AG09309 (cell line): ENCODE measurements at places on chromosomes 2 and 18.

- no peak for DNase-seq
Observed at GRCh38 chr18:33749834-33750233, 171.8 kb downstream of the ASXL3 start.

DNA sequence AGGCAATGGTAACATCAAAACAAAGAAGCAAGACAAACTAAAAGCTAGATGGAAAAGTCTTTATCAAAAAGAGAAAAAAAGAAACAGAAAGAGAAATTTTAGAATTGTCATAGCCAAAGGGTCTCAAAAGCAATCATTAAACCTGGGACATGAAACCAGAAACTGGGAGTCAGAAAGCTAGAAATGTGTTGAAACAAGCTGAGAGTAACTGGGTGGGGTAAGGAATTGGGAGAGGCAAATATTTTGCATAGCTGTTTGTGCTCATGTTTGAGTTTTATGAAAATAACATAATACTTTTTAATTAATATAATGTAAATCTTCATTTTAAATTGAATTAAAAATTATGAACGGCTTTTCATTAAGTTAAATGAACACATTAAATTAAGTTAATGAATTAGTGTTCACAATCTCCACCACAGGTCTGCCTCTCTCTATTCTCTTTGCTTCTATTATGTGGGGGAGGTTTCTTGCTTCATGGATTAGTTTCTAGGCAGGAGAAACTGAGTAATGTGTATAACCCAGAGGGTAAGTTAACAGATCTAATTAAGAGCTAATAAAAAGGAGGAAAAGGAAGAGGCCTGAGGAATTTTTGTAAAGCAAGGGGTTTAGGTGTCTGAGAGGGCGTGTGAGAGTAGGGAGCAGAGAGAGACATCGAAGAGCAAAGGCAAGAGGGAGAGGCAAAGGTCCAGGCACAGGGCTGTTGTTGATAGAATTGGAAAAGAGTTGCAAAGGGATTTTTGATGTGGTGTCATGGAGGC lies 20.0 kb upstream of the SERPINB2 start:
- DNase-seq = no peak

GRCh38 chr2:88892207-88892606 lies 200.7 kb downstream of the RPIA start:
- no peak for DNase-seq

DNA sequence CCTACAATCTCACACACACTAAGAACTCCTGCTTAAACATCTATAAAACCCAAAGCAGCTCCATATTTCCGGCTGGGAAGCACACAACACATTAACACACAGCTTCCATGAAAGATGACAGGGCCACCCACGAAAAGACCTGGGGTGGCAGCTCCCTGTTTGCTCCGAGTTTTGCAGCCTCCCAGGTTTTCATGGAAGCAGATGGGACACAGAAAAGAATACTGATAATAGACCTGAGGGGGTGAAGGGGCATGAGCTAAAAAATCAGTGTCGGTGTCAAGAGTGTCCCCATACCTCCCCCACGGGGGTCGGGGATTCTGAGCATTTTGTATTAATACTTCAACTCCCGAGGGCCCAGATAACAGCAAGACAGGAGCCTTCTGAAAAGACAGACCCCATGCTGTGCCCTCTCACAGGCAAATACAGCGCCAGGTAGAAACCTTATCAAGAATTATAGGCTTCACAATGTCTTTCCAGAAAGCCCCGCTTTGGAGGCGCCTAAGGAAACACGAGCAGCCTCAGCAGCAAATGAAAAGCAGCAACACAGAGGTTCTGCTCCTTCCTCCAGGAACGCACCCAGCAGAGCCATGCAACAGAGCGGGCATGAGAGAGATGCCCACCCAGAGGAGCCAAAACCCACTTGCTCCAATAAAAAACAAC lies 50.5 kb downstream of the ZNF516 start:
- no peak for DNase-seq

DNA sequence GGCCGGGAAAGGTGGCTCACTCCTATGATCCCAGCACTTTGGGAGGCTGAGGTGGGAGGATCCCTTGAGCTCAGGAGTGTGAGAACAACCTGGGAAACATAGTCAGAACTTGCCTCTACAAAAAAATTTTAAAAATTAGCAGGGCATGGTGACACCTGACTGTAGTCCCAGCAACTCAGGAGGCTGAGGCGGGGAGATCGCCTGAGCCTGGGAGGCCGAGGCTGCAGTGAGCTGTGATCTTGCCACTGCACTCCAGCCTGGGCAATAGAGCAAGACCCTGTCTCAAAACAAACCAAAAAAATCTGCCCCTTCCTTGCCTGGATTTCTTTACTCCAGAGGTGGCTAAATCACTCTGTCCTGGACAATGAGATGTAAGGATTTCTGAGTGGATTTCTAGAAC lies 197.7 kb downstream of the NRP2 start:
- no peak for DNase-seq

GRCh38 chr2:240811346-240812300 lies 8.4 kb downstream of the KIF1A start:
- no peak for DNase-seq

- DNase-seq = no peak
Observed at GRCh38 chr2:218827701-218828476, 3.7 kb downstream of the PRKAG3 start.

GRCh38 chr2:106664669-106665068 lies 177.5 kb downstream of the CD8B2 start:
- DNase-seq = no peak

DNA sequence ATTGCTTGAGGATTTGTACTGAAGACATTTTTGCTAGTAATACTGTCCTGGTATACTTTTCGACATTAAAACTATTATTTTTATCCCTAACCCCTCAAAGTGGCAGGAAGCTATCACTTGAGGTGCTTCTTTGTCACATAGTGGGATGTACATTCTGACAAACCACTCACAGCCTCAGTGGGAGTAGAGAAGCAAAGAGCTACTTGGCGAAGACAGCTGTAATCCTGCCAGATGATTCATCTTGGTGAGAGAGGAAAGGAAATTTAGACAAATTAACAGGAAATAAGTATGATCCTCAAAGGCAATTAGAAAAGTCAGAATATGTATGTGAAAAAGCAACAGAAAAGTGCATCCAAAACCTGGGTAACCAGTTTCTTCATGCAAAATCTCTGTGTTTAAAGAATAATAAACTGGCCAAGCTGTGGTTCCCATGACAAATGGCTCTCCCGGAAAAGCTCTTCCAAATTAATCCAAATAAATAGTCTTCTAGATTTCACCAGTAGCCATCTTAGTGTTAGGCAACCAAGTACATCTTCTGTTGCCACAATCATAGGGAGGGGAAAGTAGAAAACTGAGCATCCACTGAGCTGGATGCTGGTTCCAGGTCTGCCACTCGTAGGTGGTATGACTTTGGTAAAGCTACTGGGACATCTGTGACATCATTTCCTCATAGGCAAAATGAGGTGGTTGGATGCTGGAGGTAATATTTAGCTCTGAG lies 308.0 kb upstream of the LYPD1 start:
- DNase-seq = no peak

DNA sequence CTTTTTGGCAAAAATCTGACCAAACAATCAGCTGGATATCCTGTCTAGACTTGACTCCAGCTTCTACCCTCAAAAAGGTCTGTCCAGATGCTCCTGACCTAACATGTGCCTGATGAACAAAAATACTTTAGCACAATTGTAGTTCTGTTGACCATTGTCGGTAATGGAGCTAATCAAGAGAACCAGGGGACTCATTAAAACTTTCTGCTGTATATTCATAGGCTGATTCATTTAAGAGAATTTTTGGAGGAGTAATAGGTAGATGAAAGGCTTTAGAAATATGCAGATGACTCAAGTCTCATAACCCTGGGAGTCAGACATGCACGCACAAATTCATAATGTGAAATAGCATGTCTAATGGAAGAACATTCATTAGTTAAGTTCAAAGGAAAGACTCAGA lies 514.2 kb downstream of the TXNL1 start:
- DNase-seq = peak; percentile 91

DNA sequence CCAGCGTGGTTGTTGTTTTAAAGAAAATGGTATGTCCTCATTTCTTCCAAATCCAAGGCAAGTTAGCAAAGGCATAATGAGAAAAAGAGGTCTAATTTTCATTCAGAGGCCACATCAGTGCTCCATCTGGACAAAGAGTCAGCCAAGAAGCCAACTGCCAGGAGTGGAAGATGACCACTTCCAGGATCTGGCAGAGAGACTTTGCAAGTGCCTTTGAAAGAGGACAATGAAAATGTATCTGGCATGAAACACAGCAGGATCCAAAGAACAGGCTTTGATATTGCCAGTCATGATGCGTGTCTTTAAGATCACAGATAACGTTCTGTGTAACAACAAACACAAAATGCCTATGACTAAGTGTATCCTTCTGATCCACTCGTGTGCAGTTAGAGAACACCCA lies 82.8 kb downstream of the AFF3 start:
- DNase-seq = no peak

DNA sequence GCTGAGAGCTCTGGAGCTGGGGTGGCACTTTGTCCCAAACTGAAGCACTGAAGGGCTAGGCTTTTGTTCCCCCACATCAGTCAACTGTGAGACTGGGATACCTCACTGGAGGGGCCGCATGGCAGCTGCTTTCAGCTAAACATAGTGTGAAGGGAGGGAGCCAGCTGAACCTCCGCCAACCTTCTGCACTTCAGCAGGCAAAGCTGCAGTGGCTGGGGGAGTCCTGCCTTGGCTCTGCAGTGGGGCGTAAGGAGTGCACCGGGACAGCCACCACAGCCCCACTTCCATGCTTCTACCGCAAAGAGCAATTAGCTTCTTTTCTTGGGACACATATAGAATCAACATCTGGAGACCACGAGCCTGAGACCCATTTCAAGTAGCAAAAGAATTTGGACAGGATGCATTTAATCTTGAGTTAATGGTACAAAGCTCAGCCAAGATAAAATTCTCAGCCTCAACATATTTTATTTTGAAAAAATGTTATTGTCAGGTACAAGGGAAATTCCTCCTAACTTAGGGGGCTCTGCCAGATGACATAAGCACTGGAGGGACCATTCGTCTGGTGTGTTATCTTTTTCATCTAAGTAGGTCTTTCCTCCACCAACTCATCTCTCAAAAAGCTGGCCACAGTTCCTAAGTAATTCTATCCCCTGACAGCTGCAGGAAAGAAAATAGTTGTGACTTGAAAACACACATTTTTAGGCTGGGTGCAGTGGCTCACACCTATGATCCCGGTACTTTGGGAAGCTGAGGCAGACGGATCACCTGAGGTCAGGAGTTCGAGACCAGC lies 25.6 kb upstream of the MYCN start:
- DNase-seq = no peak

- no peak for DNase-seq
Observed at GRCh38 chr2:20205915-20206524, 18.9 kb downstream of the SDC1 start.

DNA sequence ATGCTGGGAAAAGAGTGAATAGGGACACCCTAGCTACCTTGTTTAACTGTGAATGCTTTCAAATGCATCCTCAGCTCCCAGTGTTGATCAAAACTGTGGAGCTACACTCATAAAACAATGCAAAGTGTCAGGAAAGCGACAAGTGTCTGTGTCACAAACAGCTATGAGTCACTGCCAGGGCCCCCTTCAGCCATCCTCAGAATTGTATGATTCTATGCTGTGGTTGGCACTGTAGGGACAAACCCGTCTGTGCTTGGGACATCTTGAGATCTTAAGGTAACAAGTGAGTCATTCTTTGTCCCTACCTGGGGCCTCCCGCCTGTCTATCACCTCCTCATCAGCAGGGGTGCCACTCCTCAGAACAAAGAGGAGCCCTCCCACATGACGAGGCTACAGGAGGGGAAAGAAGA lies 42.4 kb downstream of the KLF7 start:
- DNase-seq = no peak

- no peak for DNase-seq
Observed at GRCh38 chr2:31835450-31835849, 175.4 kb downstream of the MEMO1 start.

- no peak for DNase-seq
Observed at GRCh38 chr2:174635776-174636404, 38.3 kb upstream of the WIPF1 start.

DNA sequence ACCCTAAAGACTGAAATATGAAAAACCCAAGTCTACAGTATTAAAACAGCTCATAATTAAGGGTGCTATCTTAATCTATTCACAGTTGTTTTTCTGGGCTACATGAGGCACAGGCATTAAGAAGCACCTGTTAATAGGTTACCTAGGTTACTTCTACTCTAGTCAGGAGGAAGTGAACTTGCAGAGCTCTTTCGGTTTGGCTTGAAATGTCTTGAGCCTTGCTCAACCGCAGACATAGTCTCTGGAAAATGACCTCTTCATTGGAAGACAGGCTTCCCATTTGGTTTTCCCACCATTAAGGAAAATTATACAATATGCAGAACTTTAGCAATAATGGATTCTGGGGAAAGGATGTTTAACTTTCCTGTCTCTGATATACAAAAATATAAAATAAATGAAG lies 142.3 kb upstream of the KCNJ3 start:
- no peak for DNase-seq

DNA sequence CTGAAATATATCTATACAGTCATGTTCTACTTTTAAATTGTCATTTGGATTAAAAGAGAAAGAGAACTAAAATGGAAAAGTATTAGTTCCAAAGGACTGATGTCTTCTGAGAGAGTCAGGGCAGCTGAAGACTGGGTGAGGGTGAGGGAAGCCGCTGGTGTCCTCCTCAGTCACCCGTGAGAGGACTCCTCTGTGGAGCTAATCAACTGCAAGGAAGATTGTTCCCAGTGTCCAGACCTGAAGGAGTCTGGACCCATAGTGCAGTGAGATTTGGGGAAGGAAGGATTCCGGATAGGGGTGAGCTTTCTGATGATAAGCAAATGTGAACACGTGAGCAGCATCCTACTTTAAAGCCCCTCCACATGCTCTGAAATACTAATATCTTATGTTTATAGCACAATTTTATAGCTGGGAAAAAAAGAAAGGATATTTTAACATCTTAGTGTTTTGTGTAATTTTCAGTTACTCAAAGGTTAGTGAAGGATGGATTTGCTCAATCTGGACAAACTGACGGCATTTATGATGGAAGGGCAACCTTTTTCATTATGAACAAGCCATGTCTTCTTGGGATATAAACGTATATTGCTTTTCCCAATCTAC lies 134.5 kb upstream of the TTC39C start:
- no peak for DNase-seq

DNA sequence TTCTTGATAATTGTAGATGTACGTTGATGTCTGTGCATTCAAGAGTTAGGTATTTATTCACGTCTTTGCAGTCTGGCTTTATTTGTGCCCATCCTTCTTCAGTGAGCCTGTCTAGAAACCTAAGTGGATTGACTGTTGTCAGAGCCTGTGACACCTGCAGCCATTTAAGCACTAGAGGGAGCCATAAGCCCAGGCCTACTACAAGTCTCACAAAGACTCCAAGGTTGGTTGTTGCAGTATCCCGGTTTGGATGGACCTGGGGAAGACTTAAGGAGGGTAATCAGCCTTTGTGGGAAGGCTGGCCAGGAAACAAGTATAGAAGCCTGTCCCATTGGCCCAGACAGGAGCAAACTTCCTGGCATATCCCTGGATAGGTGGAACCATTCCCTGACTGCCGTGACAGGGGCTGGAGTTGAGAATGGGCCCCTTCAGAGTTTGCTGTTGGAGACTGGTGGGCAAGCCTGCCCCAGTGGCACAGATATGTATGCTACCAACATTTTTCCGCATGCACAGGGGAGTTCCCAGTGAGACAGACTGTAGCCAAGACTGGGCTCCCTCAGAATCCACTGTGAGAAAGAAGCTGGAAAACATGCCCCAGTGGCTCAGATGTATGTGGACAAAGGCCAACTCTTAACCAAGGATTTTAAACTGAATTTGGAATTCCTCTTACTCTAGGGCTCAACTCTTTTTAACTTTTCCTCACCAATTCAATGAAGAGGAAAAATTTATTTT lies 9.3 kb upstream of the LRRC30 start:
- DNase-seq = peak; percentile 29
